Activated CD4-positive, alpha-beta T cell treated with anti-CD3 and anti-CD28 coated beads, Interleukin-2, amount 50 U/mL, for 4 hours (primary cell): ENCODE measurements at places on chromosomes 1 and 21.

- no peak for DNase-seq
These were observed 30.8 kb upstream of the RD3 start for GRCh38 chr1:211522804-211523203.

DNA sequence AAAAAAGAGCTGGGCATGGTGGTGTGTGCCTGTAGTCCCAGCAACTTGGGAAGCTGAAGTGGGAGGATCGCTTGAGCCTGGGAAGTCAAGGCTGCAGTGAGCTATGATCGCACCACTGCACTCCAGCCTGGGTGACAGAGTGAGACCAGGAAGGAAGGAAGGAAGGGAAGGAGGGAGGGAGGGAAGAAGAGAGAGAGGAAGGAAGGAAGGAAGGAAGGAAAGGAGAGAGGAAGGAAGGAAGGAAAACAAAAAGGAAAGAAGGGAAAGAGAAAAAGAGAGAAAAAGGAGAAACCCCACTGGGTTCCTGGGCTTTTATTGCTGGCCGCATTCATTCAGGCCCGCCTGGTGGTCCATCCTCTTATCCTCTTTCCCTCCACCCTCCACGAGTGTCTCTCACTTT is 9.8 kb downstream of the SLC2A7 start:
- no peak for DNase-seq

DNA sequence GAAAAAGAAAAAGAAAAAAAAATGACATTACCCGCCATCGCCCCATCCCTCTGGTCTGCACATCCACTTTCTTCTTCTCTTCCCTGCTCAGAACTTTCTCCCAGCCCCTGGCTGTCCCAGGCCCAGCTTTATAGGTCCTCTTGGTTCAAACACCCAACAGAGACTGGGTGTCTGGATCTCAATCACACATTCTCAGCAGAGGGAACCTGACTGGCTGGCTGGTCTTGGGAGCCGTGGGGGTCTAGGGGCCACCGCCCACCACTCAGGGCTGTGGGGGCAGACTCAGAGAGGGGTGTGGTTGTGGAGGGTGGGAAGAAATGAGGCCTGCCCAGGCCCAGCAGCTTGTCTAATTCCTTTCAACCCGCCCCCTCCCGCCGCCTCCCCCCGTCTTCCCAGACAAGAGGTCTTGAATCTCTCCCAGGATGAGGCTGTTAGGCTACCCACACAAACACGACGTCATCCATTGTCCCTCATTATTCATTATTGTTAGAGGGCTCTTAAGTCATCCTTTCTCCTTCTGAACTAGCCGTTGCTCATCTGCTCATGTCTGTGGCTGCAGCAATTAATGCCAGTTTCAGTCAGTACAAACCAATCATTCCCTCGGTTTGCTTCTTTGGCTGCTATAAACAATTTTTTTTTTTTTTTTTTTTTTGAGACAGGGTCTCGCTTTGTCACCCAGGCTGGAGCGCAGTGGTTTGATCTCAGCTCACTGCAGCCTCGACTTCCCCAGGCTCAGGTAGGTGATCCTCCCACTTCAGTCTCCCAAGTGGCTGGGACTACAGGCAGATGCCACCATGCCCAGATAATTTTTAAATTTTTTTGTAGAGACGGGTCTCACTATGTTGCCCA is 40.6 kb upstream of the CLIC4 start:
- DNase-seq, result no peak

- no peak for DNase-seq
These were observed 166.4 kb downstream of the PSMG1 start for GRCh38 chr21:39016740-39017315.

- no peak for DNase-seq
These were observed 25.2 kb downstream of the COA7 start for GRCh38 chr1:52672946-52673345.

DNA sequence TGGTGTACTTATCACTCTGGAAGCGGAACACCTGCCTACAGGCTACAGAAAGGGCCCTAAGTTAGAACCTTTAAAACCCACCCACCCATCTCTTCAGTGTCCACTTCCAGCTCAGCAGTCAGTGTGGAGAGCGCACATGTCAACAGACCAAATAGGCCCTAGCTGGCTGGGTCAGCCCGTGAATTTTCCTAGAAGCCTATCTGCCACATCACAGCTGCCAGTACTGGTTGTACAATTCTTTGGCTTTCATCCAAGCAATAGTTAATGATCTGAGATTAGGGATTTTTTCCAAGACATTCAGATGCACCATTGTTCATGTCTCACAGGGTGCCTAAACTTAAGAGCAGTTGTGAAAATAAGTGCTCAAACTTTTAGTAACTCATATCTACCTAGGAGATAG is 197.1 kb downstream of the KCNK2 start:
- DNase-seq, result no peak

- DNase-seq, result peak; percentile 45
These were observed 87.2 kb downstream of the MRPL37 start for GRCh38 chr1:54287176-54287650.

DNA sequence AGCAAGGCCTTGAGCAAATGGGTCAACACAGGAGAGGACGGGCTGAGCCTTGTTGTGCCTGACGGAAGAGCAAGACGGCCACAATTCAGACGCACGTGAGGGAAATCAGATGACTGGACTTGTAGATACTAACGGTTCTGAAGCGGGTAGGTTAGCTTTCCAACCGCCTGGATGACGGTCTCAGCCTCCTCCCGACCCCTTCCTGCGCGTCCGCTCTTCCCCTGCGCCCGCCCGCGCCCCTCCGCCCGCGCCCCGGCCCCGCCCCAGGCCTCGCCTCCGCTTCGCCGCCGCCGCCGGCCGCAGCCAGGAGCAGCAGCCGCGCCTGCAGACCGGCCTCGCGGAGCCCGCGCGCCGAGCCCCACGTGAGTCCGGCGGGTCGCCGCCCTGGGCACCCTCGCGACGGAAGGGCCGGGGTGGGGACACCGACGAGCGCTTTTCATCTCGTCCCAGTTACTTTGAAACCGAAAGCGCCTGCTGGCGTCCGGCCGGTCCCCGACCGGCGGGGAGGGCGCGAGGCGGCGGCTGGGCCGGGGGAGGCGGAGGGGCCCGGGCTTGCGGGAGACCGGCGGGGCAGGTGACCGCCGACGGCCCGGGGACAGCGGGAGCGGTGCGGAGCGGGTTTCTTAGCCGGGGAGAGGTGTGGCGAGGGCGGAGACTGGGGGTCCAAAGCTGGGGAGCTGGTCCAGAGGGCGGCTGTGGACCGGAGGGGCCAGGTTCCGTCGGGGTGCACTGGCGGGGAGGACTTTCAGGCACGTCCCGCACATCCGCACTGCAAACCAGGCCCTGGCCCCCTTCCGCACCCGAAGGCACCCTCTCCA is at the start of gene TRAF5:
TRAF5 (plus strand) TSS at position 306 of the 818 bp plus-strand sequence. CDS start 26,407 bp downstream, outside the sequence.
- DNase-seq, result peak; percentile 34

DNA sequence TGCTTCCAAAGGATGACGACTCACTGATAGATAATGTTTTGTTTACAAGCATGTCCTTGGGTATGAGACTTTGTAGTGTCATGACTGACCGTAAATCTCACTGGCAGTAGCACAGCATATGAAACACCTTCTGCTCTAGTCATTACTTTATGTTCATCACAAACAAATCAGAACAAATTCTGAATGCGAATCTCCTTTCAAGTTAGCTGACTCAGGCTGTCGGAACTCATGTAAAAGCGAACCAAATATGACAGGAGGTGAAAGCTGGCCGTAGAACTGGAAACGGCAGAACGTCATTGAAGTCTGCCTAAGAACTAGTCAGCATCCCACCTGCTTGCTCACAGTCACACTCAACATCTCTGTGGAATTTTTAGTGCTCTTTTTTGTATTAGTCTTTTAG is 143.9 kb downstream of the RGS7 start:
- no peak for DNase-seq

- no peak for DNase-seq
These were observed 51.9 kb downstream of the DHX9 start for GRCh38 chr1:182890927-182891610.

DNA sequence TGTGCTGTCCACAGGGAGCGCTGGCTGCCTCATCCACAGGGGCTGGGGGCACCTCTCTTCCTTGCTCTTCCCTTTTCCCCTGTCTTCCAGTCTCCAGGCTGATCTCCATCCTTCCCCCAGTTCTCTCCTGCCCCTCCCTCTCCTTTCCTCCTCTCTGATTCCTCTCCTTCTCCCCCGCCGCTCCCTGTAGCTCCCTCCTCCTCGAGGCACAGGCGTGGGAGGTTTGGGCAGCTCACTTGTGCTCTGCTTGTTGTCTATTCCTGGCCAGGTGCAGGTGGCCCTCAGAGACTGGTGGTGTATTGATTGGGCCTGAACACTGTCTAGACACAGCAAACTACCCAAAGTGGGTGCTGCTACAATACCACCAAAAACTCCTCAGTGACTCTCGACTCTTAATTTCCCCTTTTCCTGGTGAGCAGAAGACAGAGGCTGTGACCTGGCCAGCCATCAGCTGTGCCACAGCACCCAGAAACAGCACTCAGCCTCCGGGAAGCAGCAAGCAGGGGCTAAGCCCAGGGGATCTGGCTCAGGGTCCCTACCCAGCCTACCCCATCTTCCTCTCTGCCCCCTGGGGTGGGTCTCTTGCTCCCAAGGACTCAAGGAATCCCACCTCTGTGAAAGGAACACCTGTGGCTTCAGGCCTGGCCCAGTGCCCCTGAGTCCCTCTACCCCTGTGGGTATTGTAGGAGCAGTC is 93.3 kb downstream of the DDX20 start:
- no peak for DNase-seq

DNA sequence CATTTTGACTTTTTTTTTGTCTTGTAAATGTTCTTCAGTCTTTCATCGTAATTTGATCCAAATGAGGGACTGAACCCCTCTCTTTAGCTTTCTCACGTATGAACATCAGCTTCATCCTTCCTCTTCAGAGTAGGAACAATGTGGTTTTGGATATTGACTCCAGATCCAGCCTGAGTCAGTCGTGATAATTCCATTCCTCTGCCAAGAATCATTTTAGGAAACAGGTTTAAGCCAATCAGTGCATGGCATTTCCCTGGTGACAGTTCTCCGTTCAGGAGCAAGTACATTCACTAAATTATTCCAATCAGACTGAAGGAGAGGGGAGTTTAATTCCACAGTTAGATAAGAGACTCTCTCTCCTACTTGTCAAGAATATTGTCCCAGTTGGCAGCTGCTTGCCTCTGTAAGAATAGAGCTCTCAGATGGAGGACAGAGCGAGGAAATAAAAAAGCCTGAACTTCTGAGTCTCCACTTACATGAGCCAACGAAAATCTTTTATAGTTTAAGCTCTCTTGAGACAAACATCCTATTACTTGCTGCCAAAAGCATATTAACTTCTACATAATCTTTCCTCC is 18.6 kb downstream of the RHOU start:
- DNase-seq, result no peak

GRCh38 chr1:110872745-110873720 is at the start of gene CD53:
CD53 (plus strand) TSS chr1:110873148; CDS start chr1:110891409, 18,261 bp downstream.
- peak; percentile 30 for DNase-seq

DNA sequence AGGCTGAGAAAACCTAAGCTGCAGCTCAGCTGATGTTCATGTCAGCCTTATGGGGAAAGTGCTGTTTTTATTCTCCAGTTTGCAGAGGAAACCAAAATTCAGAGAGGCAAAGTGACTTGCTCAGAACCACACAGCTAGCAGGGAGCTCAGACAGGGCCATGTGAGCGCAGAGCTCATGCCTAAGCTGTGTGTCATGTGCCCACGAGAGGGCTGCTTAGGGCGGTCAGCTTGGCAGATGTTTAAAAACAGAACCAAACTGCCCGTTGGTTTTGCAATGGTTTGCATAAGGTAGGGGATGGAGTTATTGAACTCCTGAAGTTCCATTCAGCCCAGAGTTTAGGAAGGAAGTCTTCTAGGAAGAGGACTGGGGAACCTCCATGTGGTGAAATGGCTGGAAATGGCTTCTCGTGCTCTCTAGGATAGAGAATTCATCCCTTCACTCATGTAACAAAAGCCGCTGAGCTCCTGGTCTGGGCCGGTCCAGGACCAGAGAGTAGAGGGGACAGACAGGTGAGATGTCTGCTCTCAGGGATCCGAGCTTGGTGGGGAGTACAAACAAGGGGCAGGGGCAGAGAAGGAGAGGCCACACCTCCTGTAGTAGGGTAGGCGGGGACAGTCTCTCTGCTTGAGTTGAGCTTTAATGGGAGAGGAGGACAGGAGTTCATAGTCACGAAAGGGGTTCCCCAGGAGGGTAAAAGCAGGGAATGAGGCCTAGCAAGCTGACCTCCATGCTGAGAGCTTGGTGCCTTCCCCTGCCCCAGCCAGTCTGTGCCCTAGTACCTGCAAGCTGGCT is 46.9 kb downstream of the ARHGEF10L start:
- DNase-seq, result no peak

DNA sequence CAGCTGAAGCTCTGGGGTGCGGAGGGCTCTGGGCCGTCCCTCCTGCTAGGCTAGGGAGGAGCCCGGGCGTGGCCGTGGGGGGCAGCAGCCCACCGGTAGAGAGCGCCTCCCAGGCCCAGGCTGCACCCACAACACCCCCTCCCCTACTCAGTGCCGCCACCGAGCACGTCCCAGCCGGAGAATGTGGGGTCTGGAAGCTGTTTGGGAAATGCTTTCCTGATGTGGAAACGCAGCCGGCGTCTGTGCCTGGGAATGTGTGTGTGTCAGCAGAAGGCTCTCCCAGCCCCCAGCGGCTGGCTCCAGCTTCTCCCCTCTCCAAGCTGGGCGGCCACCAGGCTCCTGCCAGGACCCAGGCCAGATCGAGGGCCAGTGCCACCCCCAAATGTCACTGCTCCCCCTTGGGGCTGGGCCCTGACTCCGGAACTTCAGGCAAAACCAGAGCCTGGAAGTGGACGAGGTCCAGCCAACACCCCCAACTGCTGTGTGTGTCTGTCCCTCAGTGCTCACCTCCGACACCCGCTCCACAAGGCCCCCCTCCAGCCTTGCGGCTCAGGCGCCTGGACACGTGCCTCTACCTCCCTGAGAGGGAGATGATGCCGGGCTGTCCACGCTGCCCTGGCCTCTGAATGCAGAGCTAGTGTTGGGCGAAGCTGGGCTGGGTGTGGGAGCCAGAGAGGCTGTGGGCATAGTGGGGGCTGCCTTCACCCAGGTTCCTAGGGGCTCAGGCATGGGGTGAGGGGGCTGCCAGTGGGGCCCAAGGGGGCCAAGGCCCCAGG is 74.7 kb downstream of the MEGF6 start:
- no peak for DNase-seq

DNA sequence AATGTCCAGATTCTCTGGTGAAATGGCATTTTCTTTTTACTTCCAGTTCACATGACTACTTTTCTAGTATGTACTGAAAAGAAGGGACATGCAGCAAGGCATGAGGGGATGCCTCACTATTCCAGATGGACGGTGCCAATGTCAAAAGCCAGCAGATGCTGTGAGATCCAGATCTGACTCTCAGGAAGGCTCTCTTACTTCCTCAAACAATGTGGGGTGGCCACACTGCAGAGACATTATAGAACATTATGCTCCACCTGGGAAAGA is 17.7 kb downstream of the CRYZ start:
- no peak for DNase-seq

DNA sequence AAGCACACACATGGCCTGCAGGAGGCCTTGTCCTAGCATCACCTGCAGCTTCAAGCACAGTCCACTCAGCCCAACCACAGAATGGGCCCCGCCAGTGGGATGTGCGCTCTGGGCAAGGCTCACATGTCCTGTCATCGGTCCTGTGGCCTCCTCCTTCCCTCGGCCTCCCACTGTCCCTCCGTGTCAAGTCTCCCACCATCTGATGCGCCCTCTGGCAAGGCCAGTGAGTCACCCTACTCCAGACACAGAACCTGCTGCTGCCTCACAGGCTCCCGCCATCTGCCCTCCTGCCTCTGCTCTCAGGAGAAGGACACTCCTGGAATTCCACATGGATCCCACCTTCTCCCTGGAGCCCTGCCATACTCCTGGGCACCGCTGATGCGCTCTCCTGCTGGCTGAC is 14.2 kb downstream of the KCNAB2 start:
- no peak for DNase-seq
